ENCODE measurements at places on chromosomes 7 and 10.

DNA sequence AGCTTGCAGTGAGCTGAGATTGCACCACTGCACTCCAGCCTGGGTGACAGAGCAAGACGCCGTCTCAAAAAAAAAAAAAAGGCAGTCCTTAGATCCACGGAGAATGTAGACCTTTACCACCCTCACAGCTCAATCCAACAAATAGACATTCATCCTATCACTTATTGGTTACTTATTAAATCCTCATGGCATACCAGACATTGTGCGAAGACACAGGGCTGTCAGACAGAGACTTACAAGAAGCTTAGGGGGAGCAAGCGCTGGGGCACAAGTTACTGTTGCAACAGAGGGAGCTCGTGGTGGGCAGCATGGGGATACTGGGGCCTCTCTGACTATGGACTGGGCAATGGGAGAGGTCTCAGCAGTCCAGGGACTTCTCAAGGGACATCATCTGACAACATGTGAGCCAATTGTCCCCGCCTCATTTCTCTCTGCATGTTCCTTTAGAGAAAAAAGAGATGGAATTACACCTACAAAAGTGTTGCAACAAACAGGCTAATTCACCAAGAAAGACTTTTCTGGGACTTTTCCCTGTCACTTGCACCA, 82.8 kb upstream of the TNS3 start:
- no peak for DNase-seq

DNA sequence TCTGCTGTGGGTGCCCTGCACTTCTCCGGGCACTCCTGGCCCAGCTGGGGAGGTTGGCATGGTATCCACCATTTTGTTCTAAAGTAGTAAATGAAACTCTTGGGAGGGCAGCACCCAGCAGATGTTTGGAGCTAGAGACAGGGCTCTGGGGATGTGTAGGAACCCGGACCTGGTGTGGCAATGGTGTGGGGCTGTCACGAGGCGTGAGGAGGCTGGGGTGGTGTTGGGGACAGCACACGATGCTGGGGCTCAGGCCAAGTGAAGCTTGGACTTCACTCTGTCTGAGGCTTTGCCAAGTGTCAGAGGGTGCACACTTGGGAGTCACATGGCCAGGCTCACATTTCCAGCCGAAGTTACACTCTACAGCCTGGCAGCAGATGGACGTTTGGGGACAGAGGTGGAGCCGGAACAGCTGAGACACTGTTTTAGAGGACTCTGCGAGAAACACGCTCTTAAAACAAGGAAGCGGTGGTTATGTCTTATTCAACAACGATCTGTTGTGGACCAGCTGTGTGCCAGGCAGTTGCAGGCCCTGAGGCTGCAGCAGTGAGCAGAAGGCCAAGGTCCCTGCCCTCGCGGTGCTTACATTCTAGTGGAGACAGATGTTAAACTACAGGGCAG, 118.2 kb downstream of the CUX1 start:
- no peak for DNase-seq

DNA sequence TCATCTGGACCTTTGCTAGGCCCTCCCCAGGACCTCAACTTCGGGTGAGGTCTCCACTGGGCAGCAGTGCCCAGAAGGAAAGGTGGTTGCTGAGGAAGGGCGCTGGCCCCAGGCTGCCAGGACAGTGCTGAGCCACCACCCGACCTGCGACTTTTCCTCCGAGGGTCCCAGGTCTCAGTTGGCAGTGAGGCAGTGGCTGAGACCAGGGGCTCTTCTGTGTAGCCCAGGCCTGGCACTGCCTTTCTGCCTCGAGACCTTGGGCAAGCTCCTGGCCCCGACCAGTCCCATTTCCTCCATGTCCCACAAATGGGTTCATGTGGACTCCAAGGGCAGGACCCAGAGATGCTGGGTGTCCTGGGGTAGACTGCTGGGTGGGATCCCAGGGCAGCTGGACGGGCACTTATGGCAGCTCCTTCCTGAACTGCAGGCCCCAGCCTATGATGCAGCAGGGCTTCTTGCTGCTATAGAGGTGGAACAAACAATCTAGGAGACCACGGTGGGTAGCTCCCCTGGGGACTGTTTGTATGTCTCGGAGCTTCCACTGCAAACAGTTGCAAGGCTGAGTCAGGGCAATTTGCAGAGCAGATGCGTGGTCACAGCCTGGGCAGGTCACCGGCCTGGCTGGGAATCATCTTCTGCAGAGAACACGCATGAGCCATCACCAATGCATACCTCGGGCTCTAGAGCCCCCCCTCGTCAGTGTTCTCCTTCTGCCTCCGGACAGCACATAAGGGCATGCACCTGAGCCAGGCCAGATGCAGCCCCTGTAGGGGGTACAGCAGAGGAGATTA, 17.9 kb upstream of the LRRC18 start:
- no peak for DNase-seq

DNA sequence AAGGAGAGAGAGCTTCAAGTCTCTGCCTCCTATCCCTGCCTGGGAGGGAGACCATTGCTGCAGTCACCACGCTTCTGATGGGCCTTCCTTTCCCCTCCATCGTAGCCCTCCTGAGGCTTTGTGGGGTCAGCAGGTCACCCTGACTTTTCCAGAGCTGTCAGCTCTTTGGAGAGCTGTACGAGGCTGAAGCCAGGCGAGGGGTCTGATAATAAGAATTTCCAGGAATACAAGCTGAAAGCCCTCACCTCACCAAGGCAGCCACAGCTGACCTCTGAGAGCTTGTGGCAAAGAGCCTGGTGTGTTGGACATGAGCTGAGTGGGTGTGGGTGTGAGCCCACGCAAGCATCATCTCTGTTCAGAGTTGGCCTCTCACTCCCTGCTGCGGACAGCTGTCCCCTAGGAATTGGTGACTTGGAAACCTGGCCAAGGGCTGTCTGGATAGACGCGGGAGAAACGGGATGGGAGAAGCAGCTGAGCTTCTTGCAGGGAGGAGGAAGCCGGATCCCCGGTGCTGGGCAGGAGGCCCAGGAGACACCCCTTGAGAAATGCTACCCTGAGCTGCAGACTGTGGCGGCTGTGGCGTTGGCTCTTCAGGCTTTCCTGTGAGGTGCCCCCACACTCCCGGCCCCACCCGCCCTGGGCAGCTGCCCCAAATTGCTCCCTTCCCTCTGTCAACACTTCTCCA, 122.1 kb upstream of the BTBD16 start:
- no peak for DNase-seq

DNA sequence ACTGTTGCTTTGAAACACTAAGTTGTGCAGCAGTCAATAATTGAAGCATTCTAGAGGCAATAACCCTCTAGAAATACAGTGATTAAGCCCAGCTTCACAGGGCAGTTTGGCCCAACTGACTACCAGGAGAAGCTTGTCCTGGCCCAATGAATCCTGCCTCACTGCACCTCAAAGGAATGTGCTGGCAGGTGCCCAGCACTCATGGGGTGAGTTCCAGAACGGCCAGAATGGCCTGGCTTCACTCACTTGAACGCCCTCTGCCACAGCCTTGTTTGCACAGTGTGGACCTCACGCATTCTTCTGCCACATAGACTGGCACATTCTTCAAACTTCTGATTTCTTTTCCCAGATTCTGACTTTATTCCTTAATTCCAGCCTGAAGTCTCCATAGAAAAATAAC, 6.6 kb upstream of the ITIH2 start:
- DNase-seq: no peak

DNA sequence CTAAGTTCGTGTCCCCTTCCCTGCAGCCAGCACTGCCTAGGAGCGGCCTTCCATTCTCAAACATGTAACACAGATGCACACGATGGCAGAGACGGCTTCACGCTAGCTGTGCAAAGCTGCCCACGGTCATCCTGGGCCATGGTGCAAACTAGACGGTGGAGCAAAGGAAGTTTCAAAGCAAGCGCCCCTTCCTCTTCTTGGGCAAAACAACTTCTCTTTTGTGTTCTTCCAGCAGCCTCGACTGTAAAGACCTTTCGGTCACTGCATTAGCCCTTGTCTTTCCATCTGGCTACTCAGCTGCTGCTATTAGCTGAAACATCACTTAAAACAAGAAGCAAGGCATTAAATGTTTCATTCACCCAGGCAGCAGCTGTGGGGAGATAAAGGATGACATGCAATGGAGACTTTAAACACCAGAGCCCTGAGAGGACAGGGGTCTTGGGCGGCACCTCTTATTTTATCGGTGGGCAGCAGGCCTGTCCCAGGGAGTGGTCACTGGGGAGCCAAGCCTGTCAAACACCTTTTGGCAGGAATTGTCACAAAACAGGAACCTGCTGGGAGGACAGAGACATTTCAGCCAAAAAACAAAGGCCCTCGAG, 214.8 kb downstream of the KLF6 start:
- no peak for DNase-seq

DNA sequence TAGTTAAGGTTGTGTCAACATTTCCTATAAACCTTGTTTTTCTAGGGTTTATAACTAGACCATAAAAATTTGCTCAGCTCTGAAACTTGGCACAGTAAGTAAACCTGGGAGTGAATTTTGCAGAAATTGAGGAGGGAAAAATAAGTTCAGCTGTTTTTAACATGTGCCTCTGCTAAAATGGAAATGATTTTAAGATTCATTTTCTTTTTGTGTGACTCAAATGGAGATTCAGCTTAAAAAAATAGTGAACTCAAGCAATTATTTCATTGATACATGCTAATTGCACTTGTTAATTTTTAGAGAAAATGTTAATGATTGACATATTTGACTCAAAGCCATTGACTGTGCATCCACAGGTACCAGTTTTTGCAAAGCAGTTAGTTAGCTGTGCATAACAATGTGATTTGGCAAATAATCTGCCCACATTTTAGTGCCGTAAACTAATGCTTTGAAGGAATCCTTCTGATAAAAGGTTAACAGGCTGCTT, 68.5 kb upstream of the ZNF438 start:
- DNase-seq: no peak

DNA sequence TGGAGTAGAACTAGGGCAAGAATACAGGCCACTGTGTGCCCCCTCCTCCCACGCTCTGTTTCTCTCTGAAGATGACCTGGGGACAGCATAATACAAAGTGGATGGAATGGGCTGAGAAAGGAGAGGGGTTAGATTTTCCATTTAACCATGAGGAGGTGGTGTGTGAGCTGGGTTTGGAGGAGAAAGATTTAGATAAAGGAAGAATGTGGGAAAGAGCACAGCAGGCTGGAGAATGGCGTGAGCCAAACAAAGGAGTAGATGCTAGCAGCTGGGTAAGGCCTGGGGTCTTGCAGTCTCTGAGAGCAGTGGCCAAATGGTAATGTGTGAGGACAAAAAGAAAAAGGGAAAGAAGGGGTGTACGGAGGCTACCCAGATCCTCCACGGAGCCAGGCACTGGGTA, 8.6 kb downstream of the PNLIPRP2 start:
- no peak for DNase-seq

All from activated naive CD4-positive, alpha-beta T cell treated with anti-CD3 and anti-CD28 coated beads, Interleukin-2, amount 50 U/mL, for 72 hours (primary cell).